Stimulated activated CD4-positive, alpha-beta T cell treated with anti-CD3 and anti-CD28 coated beads, Interleukin-4, amount 100 ng/mL, for 24 hours (primary cell): ENCODE measurements at places on chromosomes 2 and 18.
A peak's percentile ranks its signal among the peaks of the same experiment; 100 is the strongest.

- no peak for DNase-seq
Measured at GRCh38 chr2:59018737-59019136, 777.6 kb upstream of the FANCL start.

DNA sequence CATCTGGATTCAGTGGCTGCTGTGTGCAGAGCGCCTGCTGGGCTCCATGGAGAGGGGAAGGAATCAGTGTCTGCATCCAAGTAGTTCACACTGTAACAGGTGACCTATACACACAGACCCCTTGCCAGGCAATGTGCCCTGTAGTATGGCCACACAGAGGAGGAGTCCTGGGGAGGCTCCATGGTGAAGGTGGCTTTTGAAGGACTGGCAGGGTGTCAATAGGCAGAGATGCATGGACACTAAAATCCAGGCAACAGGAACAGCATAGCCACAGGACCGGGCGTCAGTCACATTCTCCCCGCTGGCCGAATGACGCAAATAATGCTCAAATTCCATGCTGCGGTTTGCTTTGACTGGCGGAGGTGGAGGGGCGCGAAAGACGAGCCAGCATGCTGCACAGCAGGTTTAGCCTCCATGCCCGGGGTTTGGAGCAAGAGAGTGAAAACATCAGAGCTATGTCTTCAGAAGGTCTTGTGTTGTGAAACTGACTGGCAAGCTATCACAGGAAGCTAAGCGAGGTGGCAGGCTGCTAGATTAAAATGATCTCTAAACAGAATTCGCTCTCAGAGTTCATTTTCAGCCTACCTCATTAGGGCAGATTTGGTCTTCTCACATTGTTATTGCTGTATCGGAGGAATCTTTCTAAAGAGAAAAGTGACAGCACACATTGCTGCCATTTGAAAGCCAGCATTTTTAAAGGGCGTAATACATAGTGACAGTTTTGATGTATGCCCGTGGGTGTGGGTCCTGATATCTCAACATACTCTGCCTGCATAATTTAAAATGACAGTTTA is 1.2 kb upstream of the CHMP1B start:
- DNase-seq: peak; percentile 55

DNA sequence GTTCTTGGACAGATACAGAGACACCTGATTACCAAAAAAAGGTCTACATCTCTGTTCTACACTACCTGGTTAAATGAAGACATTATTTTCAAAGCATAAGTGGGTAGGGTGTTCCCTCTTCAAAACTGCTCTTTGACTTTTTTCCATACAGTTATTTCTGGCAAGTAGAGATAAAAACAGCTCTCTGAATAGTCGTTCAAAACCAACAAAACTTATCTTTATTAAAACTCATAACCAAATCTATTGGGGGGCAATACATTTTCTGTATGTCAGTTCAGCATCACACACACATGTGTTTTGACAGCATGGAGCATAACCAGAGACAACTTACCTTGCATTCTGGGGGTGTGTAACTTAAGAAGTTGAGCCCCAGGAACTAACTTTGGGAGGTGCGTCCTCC is 149.0 kb upstream of the EPC2 start:
- no peak for DNase-seq

- no peak for DNase-seq
Measured at GRCh38 chr2:127678991-127679390, 3.7 kb upstream of the LIMS2 start.

DNA sequence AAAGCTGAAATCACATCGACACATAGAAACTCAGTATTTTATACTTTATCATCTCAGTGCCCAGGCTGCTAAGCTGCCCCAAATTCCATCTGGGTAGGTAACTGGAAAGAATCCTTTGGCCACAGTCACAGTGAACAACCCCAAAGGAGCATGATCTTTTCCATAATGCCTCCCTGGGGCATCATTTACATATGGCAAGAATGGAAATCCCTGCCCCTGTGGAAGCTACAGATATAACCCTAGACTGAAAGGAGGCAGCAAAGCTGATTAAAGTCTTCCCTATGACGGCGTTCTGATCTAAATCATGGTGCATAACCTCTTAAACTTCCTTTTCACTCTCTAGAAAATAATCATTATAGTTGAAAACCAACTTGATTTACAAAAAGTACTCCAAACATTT is 41.5 kb downstream of the MAP3K19 start:
- no peak for DNase-seq

GRCh38 chr2:118124288-118124891 is 36.1 kb downstream of the INSIG2 start:
- no peak for DNase-seq

DNA sequence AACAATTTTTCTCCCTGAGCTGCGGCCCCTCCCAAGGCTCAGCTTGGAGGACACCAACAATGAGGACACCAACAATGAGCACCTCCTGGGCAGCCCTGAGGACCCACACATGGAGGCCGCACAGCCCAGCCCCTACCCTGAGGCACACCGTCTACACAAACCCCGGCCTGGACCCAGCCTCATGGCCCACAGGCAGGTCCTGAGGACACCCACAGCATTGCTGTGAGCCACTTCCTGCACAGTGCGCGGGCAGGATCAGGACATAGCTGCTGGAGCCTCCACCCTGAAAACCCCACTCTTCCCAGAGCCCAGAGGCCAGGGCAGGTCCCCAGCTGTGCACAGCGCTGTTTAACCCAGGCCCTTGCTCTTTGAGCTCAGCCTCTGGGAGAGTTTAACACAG is 194.3 kb downstream of the RTP5 start:
- DNase-seq: no peak

DNA sequence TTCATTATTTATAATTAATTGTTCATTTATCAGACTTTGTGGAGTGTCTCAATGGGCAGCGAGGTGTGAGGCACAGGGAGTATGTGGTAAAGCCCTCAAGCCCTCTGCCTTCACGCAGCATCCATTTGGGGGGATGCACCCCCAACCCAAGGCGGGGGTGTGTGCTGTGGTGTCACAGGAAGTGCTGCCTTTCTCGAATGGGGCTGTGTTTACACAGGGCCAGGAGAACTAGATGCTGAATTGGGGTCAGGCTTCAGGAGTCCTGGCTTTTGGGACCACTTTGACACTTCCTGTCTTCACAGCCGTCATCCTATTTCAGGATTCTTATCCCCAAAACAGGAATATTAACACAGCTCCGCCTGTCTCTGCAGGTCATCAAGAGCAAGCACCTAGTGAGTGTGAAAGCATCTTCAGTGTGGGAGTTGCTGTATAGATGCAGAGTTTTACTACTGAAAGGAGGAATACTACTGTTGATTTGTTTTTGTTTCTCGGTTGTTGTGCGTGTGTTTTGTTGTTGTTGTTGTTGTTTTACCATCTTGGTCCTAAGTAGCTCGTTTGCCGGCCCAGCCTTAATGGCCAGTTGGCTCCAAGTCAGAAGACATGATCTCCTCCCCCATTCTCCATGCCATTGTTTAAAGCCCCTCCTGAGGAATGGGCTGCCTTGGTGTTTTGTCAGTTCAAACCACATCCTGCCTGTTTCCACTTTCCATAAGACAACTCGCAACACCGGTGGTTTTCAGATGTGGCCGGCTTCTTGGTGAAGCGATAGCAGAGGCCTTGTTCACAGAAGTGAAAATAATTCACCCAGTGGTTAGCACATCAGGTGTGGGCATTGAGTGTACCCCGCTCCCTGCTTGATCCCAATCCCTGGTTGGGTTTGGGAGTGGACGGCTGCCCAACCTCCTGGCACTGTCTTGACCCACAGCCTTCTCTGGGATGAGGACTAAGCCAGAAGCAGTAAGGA is 221.3 kb downstream of the BCL2 start:
- DNase-seq: peak; percentile 19

- DNase-seq: no peak
Measured at GRCh38 chr2:223086370-223086981, 34.5 kb downstream of the KCNE4 start.

DNA sequence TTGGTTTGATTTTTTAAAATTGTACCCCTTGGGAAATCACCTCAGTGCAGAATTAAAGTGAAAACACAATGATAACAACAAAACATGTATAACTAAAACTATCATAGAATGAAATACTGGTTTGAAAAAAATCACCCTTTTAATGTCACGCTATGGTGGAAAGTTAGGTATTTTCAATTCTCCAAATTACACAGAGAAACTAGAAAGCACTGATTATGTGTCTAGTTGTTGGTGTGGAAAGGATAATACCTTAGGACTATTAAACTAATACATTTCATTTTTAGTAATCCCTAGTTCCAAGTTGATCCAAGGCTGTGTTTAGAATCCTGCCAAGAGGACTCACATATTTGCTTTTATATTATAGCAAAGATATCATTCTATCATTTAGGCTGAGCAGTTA is 71.2 kb downstream of the NUP35 start:
- DNase-seq: no peak

- DNase-seq: no peak
Measured at GRCh38 chr2:144583741-144584453, 64.0 kb upstream of the ZEB2 start.

- no peak for DNase-seq
Measured at GRCh38 chr2:181594322-181594721, 62.6 kb downstream of the CERKL start.

GRCh38 chr18:79495591-79496071 is 99.9 kb downstream of the NFATC1 start:
- no peak for DNase-seq

- no peak for DNase-seq
Measured at GRCh38 chr2:41965173-41965908, 82.5 kb upstream of the PKDCC start.

DNA sequence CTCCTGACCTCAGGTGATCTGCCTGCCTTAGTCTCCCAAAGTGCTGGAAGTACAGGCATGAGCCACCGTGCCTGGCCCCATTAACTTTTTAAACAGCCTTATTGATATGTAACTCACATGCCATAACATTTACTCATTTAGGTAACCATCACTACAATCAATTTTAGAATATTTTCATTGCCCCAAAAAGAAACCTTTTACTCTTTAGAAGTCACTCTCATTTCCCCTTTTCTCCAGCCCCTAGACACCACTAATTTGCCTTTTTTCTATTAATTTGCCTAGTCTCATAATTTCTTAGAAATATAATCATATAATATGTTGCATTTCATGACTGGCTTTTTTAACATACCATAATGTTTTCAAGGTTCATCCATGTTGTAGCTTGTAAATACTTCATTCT is 57.2 kb upstream of the TACR1 start:
- DNase-seq: no peak

DNA sequence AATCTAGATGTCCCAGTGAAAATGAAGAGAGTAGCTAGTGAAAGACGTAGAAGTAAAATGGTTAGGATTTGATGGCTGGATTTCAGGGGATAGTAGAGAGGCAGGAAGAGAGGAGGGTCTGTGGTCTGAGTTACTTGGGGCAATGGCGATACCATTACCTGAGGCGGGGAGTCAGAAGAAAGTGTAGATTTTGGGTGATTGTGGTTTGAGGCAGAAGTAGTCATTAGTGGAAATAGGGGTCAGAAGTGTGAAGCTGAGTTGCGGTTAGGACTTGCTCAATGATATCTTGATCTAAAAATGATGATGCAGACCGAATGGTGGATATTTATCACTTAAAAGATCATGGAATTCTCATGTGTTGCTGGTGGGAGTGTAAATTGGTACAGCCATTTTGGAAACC is 41.0 kb downstream of the CEP192 start:
- DNase-seq: no peak

DNA sequence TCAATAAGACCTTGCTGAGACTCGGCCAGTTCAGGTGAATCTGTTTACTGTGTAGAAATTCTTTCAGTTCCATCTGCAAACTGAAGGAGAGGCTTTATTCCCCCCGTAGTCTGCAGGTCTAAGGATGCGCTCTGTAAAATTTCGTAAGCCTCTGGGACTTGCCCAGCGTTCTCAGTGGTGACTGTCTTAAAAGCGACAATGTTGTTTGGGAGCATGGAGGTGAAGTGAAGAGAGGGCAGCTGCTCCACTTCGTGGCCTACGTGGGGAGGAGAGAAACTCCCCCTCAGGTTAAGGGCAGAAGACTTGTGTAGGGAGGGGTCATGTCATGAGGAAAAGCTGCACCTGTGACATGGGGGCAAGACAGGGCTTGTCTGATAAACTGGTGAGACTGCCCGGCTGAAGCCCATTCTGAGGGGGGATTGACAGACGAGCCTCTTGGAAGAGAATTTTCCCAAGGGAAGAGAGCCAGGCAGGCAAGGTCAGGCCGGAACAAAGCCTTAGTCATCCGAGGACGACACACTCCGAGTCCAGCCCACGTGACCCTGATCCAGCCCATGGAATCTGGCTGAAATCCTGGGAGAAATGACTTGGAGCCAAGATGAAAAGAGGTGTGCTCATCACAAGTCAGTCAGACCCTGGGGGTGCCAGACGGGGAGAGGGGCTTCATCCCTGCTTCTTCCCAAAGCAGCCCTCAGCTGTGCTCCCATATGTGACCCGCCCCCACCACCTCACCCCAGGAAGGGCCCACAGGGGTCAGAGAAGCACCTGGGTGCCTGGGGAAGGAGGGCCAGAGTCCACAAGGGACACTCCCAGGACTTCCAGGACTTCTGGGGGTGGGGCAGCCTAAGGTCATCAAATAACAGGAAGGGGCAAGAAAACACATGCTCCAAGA is 88.5 kb upstream of the SH3BP4 start:
- no peak for DNase-seq

DNA sequence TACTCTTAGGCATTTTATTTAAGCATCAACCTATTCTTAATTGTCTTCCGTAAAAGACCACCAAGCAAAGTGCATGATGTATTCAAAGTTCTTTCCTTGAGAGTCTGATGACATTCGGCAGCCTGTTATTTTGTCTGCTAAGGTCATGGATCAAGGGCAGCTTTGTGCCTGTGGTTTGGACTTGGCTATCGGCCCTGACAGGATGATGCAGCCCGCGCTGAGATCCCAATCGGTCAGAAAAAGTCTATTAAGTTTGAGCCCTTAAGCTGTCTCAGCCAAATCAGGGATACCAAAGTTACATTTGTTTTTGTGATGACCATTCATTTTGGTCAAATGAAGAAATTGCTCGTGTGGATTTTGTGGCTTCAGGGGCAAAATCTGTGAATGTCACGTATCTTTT is 718.9 kb upstream of the FANCL start:
- no peak for DNase-seq

DNA sequence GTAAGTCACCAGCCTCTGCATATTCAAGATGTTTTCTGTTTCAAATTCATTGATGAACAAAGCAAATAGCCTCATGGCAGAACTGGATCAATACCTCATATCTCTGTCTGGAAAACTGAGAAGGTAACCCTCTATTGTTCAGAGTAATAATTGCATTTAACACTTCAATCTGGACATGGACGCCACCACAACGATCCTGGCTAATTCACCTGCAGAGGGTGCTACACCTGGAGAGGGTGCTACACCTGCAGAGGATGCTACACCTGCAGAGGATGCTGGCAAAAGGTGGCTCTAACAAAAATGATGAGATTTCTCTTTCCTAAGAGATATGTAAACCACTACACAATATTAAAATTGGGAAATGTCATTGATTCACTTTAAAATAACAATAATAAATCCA is 183.1 kb upstream of the HNRNPA3 start:
- no peak for DNase-seq
